Stimulated activated naive CD4-positive, alpha-beta T cell treated with Interleukin-2 at 50 U/mL for 16 hours (primary cell): ENCODE measurements at places on chromosomes 2 and 18.

GRCh38 chr2:219423652-219424377, 5.6 kb downstream of the DES start:
- DNase-seq = no peak

DNA sequence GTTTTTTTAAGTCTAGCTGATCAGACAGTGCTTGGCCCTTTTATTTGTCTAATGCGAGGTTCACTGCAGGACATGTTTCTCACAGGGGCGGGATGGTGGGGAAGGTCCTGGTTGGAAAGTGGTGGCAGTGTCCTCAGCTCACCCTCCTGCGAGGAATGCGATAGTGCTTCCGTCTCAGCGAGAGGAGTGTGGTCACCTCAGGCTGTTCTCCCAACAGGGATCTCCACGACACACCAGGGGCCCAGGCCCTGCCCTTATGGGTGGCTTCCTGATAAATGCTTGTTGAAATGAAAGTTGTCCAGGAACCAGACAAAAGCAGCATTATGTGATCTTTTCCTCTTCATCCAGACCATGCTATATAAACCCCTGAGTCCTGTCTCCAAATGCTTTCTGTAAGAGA, 70.1 kb downstream of the BOLA3 start:
- no peak for DNase-seq

DNA sequence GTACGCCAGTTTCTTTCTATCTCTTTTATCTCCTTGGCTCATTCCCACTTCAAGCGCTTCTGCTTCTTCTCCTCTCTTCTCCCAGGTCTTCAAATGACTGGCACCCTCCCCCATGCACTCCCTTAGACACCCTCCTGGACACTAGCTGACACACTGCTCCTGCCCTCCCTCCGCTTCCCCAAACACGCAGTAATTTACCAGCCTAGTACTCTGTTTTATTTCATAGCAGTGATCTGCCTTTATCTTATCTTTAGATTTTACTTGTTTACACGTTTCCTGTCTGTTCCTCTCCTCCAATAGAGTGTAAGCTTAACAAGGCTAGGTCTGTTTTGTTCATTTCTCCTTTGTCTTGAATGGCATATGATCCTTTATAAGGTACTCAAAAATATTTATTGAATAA, 93.9 kb downstream of the SCN3A start:
- no peak for DNase-seq

GRCh38 chr2:27136751-27137150, 2.3 kb upstream of the PREB start:
- DNase-seq = no peak

DNA sequence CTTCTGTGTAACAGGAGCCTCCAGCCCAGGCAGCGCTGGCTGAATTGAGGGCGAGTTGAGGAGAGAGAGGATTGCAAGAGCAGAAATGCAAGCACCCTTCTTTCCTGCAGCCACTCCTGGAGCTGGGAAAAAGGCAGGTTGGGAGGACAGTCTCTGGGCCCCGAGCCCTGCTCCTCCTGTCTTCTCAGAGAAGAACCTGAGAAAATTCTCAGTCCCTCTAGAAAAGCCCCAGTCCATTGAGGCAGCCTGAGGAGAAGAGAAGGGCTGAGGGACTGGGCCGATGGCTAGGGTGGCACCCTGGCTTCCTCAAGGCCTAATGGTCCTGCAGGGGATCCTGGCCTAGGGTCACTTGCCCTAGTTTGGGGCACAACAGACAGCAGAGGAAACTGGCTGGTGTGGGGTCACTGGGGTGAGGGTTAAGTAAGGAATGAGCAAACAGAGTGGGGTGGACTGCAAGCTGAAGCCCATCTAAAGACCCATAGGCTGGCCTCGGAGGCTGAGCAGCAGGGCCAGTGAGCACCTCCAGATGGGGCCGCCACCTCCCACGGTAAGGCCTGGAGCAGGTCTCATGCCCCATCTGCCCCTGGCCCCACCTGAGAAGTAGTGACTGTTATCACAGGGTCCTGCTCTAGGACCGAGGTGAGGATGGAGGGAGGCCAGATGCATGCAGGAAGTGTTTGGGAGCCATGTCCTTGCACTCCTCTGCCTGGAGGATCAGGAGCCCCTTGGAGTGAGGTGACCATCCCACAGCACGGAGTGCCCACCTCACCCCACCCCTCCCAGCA, 12.4 kb downstream of the CIB4 start:
- no peak for DNase-seq

DNA sequence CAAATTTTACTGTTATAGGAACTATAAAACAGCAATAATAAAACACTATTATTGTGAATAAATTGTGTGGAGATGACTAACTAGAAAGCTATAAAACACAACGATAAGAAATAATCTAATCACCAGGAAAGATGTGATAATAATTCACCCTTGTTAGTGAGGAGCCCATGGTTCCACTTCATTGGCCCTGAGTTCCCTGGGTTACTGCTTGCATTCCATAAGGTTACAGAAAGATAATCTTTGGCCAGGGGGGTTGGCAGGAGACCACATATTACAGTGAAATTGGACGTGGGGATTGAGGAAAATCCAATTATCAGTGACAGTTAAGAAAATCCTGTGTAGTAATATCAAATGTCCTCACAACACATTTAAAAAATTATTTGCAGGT, 2.5 kb upstream of the CPO start:
- no peak for DNase-seq

GRCh38 chr2:175442441-175442840, 260.9 kb upstream of the ATP5MC3 start:
- no peak for DNase-seq

- no peak for DNase-seq
These were observed 65.7 kb downstream of the ACTR2 start for GRCh38 chr2:65293376-65293775.

- no peak for DNase-seq
These were observed 685.2 kb downstream of the NUP35 start for GRCh38 chr2:183809404-183809803.

GRCh38 chr2:105787376-105788318, 42.9 kb downstream of the NCK2 start:
- DNase-seq = peak; percentile 65

GRCh38 chr18:34357944-34358580, 133.3 kb upstream of the NOL4 start:
- DNase-seq = no peak

DNA sequence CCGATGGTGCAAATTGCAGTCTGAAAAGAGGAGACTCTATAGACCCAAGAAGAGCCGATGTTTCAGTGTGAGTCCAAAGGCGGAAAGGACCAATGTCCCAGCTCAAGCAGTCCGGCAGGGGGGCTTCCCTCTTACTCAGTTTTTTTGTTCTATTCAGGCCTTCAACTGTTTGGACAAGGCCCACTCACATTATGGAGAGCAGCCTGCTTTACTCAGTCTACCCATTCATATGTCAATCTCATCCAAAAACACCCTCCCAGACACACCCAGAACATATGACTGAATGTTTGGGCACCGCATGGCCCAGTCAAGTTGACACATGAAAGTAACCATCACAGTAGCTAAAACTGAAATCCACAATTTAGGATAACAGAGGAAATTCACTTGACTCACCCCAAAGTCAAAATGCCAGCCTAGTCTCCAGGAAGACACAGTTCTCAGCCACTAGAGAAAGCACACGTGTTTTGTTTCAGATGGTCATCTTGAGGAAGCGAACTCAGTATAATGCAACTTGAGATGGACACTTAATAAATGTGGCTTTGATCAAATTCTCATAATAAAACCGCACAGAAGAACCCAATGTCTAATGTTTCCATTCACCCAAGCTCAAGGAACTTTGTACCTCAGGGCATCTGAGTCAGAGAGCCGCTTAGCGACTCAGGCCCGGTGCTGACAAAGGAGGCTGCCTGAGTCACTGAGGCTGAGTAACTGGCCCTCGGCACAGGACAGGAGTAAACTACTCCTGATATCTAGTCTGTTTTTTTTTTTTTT, 2.4 kb downstream of the FHL2 start:
- DNase-seq = peak; percentile 38

DNA sequence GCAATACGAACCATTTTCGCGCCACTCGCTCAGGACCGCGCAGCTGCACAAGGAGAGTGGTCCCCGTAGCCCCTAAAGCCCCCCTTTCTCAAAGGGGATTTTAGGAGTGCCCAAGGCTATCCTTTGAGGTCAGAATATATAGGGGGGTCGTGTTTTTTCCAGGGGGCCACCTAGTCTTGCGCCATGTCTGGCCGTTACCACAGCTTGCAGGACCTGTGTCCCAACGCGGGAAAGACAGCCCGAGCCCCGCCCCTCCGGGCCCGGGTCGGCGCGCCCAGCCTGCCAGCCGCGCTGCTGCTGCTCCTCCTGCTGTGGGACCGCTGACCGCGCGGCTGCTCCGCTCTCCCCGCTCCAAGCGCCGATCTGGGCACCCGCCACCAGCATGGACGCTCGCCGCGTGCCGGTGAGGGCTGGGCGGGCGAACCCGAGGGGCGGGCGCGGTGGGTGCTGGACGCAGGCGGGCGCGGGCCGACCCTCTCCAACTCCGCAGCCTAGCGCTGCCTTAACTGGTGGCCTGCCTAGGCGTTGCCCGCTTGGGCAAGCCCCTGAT, at the start of gene CDCA7:
CDCA7 (plus strand) TSS at position 291 of the 550 bp plus-strand sequence; CDS start at position 383, 92 bp downstream.
- peak; percentile 36 for DNase-seq

- DNase-seq = no peak
These were observed 21.2 kb upstream of the ASXL2 start for GRCh38 chr2:25899404-25899970.

DNA sequence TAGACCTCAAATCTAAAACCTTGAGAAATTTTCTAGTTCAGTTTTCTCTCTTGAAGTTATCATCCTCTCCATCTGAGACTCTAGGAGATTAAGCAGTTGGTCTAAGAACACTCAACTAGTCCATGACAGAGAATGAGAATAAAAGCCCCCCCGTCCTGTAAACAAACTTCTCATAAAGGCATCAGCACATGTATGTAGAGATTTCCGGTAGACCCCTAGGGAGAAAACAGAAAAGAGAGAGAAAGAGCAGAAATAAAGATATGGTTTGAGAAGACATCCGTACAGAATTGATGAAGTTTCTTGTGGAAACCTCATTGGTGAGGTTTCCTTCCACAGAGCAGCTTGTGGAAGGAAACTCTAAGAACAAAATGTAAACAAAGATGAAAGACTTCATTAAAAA, 3.2 kb upstream of the GPR155 start:
- no peak for DNase-seq

DNA sequence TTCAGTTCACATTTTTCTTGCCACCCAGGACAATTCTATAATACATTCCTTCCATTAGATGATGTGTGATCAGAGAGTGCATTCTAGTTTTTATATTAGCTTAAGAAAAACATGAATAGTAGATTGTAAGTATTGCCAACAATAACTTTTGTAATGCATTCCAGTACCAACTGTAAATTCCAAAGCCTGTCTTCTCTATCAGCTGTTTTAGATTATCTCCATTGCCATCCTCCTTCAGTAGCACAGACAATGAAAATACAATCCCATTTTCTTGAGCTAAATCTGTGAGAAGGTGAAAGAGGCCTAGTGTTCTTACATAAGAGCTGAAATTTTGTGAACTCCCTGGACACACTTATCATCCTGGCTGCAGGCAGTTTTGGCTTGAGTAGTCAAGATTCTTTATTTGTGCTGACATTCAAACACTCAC, 103.9 kb downstream of the CCBE1 start:
- DNase-seq = no peak

DNA sequence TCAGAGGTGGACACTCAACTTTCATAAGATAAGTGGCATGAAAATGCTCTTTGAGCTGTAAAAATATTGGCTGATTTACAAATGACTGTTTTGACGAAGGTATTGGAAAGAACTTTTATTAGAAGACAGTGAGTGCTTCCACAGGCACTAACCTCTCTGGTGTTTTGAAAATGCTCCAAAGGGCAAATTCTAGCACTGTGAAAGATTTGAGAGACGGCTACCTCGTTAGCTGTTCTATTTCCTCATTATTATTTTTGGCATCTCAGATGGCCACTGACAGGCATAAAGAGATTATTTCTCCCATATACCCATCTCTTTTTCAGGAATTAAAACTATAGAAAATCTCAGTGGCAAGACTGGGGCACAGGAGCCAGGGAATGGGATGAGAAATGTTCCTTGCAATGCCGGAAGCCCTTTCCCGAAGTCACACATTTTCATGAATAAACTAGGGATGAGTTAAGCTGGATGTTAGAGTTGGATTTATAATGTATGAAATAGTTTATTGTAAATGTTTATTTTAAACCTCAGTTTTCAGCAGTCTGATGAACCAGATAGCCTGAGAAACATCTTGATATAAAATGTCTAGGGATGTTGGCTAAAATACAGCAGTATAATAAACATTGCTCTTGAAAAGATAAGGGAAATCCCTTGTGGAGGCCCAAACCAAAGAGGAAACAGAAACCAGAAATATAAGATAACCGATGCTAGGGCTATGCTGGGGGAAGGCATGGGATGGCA, 175.7 kb downstream of the ASB1 start:
- no peak for DNase-seq
